H9 (cell line): ENCODE measurements at places on chromosomes 12 and 14.

- DNase-seq = no peak
Observed at GRCh38 chr12:30898846-30899245, 27.7 kb upstream of the TSPAN11 start.

- DNase-seq = no peak
Observed at GRCh38 chr12:128817111-128818015, 6.4 kb downstream of the SLC15A4 start.

DNA sequence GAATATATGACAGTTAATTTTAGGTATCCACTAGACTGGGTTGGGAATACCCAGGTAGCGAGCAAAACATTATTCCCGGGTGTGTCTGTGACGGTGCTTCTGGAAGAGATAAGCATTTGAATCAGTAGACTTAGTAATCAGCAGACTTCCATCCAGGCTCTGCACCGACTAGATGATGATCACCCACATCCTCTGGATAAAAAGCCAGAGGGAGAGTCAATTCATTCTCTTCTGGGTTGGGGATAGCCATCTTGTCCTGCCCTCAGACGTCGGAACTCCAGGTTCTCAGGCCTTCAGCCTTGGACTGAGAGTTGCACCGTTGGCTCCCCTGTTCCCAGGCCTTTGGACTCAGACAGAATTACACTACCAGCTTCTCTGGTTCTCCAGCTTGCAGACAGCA, 168.0 kb downstream of the PHLDA1 start:
- DNase-seq = no peak

DNA sequence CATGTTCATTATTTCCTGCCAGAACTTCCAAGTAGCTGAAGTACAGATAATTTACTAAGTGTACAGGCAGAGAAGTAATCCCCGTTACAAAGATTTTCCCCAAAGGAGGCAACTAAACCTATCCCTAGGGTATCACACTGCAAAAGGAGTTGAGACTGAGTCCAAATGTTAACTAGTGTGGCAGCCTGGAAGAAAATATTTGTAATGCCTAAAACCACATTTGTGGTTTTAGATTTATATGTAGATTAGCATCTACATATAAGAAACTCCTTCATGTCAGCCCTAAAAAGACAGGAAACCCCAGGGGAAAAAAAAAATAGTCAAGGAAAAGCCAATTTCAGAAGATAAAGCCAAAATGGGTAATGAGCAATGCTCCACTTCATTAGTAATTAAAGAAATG, 1.4 kb upstream of the RNASE12 start:
- no peak for DNase-seq

GRCh38 chr12:106030210-106031071, 108.3 kb downstream of the NUAK1 start:
- DNase-seq = no peak
